ENCODE measurements at places on chromosomes 5 and 9. TPM values are rescaled to one million over a fixed set of nuclear protein-coding genes. Genes with fewer than 3 reads are reported as not detected.

SLC4A9 gene
- total RNA-seq = 0.54 TPM

DNA sequence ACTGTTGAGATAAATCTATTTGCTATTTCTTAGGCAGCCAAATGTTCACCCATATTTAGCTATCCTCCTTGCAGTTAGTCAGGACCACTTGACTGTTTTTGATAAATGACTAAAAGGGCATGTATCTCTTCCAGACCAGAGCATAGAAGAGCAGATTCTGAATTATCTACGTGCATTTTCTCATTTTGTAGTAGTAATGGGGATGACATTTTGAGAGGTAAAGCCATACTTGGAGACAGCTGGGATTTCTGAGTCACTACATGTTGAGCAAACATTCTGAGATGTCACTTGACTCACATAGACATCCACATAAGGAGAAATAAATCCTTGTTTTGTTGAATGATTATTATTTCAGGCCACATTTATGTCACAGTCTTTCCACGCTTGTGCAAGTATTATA, 297.6 kb downstream of the CDH10 start:
- DNase-seq = no peak

DNA sequence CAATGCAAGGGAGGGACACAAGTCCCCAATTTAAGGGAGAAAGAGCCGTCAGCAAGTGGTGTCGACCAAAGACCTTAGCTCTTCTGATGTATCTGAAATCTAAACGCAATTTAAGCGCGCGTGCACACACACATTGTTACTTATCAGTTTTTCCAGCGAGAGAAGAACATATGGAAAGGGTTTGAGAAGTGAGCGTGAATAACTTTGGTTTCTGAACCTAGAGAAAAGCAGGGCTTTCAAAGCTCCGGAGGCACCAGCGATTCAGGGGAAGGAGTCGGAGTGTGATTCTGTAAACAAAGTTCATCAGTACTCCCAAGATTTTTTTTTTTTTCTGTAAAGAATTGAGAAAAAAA, 191.8 kb downstream of the MEF2C start:
- no peak for DNase-seq

DNA sequence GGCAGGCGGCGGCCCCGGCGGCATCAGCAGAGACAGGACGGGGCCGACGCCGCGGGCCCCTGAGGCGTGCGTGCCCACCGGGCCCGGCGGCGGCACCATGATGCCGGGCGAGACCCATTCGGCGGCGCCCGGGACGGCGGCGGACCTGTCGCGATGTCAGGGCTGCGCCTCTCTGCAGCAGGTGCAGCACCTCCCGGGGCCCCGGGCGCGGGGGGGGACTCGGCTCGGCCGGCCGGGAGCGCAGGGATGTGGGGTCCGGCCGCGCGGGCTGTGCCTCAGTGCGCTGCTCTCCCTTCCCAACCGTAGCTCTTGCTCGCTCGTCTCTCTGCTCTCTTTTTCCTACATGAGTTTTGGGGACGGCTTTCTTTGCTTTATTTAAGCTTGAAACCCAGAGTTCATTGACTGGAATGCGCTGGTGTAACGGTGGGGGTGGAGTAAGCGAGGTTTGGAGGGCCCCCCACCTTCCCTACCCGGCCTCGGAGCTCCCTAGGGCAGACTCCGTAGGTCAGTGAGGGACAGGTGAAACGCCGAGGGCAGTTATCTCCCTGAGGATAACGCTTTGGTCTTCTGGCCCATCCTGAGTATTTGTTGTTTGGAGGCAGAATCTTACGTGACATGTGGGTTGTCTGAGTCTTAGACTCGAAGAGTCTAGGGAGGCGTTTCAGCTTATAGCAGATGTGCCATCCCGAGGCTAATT, 490 bp downstream of the ICE1 start:
- peak; percentile 5 for DNase-seq

CTXN3 gene
- not detected for total RNA-seq

DNA sequence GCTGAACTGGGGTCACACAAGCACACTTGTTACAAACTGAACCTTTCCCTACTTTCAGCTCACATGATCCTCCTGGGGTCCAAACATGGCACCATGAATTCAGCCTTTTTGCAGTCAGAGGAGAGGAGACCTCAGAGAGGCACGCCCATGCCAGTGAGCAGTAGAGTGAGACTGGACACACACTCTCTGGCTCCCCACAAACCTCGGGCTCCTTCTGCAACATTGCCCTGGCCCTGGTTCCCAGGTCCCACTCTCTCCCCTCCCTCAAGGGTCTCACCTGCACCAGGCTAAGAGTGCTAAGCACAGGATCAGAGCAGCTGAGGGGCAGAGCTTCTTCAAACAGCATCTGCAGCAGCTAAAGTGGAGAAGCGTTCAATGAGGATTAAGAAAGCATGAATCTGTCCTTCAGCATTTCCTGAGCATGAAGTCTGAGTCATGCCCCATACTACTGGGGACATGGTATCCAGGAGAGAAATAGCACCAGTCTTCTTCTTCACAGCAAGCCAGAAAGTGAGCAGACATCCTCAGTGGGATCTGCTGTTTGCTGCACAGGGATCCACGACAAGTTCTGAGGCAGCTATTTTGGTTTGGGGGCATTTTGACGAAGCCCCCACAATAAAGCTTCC, 27.2 kb downstream of the SLC35A4 start:
- peak; percentile 66 for DNase-seq

CMYA5 gene
- 9.2 TPM for total RNA-seq

- no peak for DNase-seq
These were observed 212.7 kb upstream of the SMC2 start for GRCh38 chr9:103881419-103881818.

DNA sequence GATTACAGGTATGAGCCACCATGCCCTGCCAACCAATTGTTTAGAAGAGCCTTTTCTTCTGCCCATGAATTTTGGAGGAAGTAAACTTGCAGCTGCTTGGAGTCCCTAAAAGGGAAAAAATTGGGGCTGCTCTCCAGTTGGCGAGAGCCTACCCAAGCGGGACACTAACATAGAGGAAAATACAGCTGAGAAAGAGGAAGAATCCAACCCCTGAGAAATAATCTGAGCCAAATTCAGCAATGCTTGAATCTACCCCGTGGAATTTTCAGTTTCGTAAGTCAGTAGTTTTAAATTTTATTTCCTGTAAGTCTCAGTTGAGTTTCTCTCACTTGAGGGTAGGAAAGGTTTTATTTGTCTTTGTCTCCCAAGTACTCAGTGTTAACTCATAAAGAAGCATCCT, 30.4 kb upstream of the UBTD2 start:
- DNase-seq = no peak

TBCA gene
- 210 TPM for total RNA-seq

- no peak for DNase-seq
These were observed 2.9 kb downstream of the FANCG start for GRCh38 chr9:35076848-35077247.

DNA sequence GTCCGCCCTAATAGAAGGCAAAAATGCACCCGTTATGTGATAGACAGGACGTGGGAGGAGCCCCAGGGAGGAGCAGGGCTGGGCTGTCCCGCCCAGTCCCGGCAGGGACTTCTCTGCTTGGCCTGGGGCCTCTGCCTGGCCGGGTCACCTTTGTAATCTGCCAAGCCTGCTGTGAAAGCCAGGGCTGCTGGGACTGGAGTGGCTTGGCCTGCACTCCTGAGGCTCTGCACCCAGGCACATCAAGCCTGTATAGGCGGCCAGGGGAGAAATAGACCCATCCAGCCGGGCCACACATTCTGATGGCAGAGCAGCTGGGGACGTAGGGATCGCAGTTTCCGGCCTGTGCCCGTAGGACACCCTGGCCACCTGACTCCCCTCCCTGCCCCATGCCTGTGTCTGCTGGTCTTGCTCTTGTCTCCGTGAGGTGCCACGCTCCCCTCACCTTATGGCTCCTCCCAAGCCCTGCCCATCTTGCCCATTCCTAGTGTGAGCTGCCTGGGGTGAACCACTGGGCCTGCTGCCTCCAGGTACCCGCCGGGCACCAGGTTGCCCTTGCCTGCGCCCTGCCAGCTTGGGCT, 28.1 kb downstream of the DYNC2I2 start:
- DNase-seq = no peak
